ENCODE measurements at places on chromosomes 11 and 22.

DNA sequence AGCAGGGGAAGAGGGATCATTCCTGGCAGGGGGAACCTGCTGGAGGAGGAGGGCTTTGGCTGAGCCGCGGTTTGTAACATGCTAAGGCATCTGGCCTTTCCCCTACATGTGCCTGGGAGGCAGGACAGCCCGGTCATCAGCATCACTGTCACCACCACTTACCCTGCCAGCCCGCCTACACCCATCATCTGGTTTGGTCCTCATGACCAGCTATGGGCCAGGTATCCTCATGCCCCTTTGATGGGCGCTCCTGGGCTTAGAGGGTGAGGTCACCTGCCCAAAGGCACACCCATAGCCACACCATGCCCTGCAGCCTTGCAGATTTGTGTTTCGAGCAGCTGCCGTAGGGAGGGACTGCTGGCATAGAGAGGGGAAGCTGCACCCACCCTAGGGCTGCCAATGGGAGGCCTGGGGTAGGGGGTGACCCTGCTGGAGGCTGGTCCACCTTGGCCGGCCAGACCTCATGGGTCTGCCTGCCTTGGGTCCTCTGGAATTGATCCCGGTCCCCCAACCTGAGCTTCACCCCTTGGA lies 2.6 kb downstream of the MRGPRF start:
- DNase-seq = no peak

- no peak for DNase-seq
These were observed 5.9 kb downstream of the ABTB2 start for GRCh38 chr11:34351687-34352469.

GRCh38 chr11:43845816-43846215 lies 34.8 kb upstream of the ALKBH3 start:
- DNase-seq = no peak

- no peak for DNase-seq
These were observed 26.8 kb upstream of the PPP2R1B start for GRCh38 chr11:111792955-111793500.

- DNase-seq = no peak
These were observed 98.5 kb downstream of the PDE2A start for GRCh38 chr11:72575533-72576242.

DNA sequence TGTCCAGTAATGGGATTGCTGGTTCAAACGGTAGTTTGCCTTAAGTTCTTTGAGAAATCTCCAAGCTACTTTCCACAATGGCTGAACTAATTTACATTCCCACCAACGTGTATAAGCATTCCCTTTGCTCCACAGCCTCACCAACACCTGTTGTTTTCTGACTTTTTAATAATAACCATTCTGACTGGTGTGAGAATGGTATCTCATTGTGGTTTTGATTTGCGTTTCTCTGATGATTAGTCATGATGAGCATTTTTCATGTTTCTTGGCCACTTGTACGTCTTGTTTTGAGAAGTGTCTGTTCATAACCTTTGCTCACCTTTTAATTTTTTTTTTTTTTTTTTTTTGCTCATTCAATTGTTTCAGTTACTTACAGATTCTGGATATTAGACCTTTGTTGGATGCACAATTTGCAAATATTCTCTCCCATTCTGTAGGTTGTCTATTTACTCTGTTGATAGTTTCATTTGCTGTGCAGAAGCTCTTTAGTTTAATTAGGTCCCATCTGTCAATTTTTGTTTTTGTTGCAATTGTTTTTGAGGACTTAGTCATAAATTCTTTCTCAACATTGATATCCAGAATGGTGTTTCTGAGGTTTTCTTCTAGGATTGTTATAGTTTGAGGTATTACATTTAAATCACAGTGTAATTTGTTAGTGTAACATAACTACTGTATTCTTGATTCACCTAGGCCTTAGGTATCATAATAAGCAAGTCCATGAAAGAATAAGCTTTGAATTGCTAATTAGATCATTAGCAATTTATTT lies 33.0 kb downstream of the CCDC34 start:
- DNase-seq = no peak

GRCh38 chr11:71459076-71459766 lies 6.2 kb downstream of the NADSYN1 start:
- no peak for DNase-seq

- DNase-seq = no peak
These were observed 19.5 kb downstream of the GNAZ start for GRCh38 chr22:23089633-23090456.

GRCh38 chr11:87039371-87039770 lies 1.6 kb downstream of the TMEM135 start:
- no peak for DNase-seq

Measured in activated T-cell treated with anti-CD3 and anti-CD28 coated beads, Interleukin-2, amount 50 U/mL, for 72 hours (primary cell).